ENCODE measurements at places on chromosomes 5 and 9.

DNA sequence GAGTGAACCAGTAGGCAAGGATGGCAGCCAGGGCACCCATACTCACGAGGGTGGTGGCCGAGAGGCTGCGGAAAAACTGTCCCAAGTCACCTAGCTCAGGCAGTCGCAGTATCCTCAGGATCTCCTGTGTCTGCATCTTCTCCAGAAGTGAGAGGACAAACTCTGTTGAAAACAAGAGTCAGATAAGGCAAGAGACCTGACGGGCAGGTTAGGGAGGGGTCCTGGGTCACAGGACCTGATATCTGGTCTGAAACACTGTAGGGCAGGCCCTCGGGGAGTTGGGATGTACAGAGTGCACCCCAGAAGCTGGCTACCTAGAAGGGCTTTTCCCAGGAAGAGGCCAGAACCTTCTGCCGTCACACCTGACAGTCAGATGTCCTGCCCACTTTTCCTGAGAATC, 17.4 kb downstream of the ACSL6 start:
- no peak for DNase-seq

GRCh38 chr9:26779062-26779461, 113.5 kb downstream of the CAAP1 start:
- DNase-seq, result no peak

GRCh38 chr5:8807636-8808035, 738.2 kb downstream of the SEMA5A start:
- DNase-seq, result no peak

DNA sequence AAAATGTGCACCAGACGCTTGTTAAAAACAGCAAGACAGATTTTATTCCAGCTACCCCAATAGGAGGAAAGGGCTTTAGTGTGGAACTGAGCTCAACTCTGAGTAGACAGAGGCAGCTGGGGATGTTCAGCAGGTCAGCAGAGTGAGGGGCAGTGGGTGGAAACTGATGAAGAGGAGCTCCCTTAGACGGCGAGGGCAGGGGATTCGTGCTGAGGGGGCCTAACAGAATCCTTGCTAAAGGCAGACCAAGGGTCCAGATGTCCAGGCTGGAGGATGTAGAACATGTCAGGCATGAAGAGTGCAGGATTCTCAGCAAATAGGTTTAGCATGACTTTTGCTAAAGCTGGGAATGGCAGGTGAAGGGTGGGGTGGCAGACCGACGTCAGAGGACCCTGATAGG, 71.9 kb upstream of the OLFM1 start:
- DNase-seq, result no peak

GRCh38 chr5:135154961-135155360, 120.9 kb upstream of the PITX1 start:
- no peak for DNase-seq

GRCh38 chr9:94656200-94656599, 16.9 kb upstream of the FBP1 start:
- no peak for DNase-seq

DNA sequence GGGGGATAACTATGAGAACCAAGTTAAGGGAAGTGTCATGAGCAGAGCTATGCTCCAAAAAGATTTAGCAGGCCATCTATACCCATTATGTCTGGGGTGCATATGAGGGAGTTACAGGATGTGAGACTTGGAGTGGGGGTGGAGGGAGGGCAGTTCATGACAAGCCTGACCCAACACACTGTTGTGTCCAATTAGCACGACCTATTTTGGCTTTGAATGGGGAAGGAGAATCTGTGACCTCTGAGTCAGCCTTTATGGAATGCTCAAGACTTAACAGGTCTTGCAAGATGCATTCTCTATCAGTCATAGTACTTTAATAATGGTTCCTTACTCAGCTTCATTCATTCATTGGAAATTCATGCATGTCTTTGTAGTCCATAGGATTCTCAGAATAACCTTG, 71.7 kb downstream of the GRIA1 start:
- no peak for DNase-seq

DNA sequence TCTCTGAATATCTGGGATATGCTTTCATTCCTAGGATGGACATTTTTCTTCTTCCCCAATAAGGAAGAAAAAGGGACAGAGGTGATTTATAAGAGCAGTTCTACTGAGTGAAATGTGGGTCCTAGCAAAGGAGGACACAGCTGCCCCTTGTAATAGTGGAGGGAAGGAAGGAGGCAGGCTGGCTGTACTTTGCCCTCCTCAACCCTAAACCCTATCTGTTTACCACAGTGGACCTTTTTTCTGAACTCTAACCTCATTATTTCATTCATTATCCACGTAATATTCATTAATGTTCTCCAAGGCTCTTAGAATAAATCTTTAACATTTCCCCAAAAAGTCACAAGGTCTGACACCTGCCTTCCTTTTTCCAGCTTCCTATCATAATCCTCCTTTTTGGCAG, 37.8 kb downstream of the GHR start:
- no peak for DNase-seq

DNA sequence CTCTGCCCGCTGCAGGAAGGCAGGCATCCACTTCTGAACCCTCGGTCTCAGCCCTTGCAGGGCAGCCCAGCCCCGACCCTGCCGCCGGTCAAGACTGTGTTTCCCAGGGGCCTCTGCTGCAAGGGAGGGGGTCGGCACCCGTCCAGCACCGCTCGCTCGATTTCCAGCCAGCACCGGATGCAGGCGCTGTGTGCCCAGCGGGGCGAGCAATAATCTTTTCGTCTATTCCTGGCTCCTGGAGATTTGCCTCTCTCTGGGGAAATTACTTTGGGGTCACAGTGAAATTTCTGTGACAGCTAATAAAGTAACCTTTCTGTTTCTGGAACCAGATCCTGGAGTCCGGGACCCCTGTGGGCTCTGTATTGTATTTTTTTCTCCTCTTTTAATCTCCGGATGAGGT, 155.3 kb downstream of the COL23A1 start:
- DNase-seq, result no peak

DNA sequence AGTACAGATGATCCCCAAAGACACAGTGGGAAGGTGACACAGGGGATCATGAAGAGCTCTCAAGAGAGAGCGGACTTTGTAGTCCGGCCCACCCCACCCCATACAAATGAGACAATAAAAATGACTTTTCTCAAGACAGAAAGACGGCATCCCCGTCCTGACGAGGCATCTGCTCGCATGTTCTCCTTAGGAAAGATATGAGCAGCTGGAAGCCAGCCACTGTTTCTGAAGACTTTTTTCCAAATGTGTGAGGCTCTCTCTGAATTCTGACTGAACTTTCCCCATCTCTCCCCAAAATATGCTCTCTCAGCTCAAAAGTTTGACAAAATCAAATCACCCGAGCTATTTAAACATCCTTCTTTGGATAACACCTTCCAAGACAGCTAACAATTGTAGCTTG, 105.2 kb downstream of the RFK start:
- DNase-seq, result no peak

DNA sequence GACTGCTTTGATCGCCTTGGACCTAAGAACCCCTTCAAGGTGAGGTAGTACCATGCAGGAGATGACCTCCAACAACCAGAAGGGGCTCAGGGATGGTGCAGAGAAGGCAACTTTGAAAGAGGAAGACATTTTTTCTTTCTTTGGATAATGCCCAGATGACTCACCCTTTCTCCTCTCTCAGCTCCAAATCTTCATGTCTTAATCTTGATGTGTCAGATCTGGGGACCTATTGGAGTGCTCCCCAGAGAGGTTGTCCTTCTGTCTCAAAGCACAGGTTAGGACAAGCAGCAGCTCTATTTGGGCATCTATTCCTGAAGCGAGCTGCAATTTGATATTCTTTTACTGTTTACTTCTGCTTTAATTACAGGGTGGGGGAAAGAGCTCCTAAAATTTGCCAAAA, 229.9 kb upstream of the MAP3K1 start:
- no peak for DNase-seq

GRCh38 chr5:151312756-151313324, 9.3 kb upstream of the SLC36A3 start:
- no peak for DNase-seq

DNA sequence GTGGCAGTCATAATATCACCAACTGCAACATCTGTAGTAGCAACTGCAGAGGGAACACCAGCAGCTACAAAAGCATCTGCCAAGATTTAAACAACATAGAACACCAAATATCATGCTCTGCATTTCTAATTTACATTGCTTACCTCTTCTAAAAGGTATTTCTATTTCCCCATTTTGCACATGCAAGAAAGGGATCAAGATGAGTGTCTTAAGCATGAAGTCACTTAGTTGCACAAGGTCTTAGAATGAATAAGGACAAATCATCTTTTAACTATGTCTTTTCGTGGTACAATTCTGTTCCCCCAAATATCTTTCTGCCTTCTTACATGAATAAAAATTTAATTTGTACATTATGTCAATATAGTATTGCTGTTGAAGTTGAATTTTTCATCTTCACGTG, 1746.4 kb downstream of the EFNA5 start:
- no peak for DNase-seq

DNA sequence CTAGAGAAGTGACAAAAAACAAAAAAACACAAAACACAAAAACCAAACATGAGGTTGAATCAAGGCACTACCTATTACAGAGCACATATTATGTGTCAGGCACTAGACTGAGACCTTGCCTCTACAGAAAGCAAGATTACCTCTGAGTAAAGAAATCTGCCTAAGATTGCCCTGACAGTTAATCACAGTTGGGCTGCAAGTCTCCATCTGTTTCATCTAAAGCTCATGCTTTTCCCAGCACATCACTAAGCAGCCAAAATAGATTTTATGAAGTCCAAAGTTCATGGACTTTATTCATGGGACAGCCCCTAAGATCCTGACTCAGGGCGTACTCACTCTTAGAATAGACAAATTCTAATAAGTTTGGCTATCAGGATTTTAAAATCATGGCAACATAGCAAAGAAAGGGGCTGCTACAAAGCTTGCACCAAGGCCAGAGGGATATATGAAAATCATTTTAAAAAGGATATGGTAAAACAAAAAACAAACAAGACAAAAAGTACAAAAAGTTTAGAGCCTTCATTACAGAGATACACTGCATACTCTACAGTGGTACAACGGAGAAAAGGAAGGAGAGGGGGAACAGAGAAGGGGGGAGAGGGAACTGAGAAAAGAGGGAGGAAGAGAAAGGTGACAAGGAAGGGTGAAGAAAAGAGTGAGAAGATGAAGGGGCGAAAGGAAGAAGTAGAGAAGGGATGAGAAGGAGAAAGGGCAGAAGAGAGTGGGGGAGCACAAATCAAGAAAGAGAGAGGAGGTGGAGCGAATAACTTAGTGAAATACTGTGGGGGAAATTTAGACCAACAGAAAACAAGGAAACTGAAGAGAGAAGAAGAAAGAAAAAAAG, 58.2 kb downstream of the RICTOR start:
- DNase-seq, result no peak

DNA sequence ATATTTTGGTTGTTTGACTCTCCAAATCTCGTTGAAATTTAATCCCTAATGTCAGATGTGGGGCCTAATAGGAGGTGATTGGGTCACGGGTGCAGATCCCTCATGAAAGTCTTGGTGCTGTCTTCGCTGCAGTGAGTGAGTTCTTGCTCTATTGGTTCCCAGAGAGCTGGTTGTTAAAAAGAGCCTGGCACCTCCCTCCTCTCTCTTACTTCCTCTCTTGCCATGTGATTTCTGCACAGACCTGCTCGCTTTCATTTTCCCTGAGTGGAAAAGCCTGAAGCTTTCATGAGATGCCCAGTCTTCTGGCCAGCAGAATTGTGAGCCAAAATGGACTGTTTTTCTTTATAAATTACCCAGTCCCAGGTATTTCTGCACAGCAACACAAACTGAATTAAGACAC, 221.6 kb downstream of the MAT2B start:
- DNase-seq, result no peak

DNA sequence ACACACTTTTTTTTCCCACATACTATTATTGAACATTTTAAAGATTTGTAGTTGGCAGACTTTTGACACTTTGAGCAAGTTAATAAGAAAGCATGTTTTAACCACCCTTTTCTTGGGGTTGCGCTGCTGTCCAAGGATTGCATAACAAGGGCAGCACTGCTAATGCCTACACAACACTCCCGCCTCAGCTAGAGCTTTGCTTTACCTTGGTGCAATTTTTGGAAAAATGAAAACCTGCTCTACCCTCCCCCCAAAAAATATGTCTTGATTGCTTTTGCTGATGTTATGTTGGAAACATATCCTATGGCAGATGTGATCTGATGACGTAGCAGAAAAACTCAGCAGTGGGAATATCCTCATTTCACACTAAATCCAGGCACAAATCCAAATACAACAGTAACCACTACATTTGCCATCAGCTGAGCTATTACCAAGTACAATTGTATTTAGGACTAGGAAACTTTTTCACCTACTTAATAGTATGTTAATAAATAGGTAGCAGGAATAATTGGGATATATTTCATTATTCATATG, 51.5 kb downstream of the UBE2R2 start:
- no peak for DNase-seq

- DNase-seq, result no peak
Observed at GRCh38 chr5:52767766-52768480, 19.8 kb upstream of the ITGA1 start.

DNA sequence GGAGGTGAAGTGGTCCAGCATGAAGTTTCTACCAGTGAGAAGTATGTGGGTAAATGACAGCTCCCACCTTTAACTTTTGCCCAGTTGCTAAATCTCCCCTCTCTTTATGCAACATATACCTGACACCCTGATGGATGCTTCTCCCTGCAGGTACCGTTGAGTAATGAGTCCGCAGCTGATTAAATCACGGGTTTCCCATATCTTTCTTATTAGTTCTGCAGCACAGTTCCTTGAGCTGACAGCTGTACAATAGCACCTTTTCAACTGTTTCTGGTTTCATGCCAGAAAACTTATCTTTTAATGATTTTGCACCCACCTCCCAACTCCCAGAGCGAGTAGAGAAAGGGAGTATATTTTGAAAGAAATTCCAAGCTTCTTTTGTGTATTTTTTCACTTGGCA, 161.0 kb upstream of the TUT7 start:
- no peak for DNase-seq

GRCh38 chr9:36063804-36064447, 27.2 kb downstream of the RECK start:
- DNase-seq, result no peak

DNA sequence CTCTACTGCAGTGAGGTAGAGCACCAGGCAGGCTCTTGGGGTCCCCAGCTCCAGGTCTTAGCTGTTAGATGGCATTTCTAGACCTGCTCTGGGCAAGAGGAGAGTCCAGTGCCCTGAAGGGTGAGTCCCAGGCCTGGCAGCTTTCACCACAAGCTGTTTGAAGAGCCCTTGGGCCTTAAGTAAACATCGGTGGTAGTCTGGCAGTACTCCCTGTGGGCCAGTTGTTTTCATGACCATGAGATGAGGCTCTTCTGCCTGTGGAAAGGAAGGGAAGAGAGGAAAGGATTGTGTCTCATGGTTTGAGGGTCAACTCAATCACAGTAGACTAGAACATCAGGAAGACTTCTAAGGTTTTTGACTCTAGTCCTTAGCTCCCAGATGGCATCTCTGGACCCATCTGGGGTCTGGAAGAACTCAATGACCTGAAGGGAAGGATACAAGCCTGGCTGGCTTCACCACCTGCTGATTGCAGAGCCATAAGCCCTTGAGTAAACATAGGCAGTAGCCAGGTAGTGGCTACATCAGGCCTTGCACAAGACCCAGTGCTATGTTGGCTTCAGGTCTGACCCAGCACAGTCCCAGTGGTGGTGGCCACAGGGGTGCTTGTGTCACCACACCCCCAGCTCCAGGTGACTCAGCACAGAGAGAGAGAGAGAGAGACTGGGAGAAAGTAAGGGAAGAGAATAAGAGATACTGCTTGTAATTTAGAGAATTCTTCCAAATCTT, 114.3 kb upstream of the PCSK5 start:
- DNase-seq, result no peak

Data from smooth muscle cell of the brain vasculature (primary cell).